ENCODE measurements at places on chromosomes 2 and 18. TPM values are rescaled to one million over a fixed set of nuclear protein-coding genes. Genes with fewer than 3 reads are reported as not detected.
A peak's percentile ranks its signal among the peaks of the same experiment; 100 is the strongest.

GRCh38 chr2:3173031-3173430 lies 204.6 kb downstream of the EIPR1 start:
- no peak overlapping the region for H3K27ac ChIP-seq
- H3K4me1 ChIP-seq: no peaks in the 10 kb centered on the region
- H3K36me3 ChIP-seq: no peaks in the 10 kb centered on the region
- no peak for DNase-seq
- H3K4me3 ChIP-seq: no peak overlapping the region

DNA sequence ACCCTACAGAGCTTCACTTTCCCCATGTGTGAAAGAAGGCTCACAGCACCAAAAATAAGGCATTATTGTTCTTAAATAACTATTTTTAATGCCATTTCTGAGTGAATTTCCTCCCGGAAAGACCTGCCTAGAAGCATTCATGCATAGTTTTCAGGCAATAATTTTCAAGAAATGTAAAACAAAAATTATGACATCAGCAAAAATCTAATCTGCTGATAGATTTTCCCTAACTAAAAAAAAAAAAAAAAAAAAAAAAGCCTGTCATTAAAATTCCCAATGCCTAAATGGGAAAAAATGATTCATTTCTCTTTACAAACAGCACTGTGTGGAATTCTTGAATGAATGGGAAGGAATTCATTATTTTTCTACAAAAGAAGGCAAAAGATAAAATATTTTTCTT lies 35.4 kb downstream of the ABCB11 start:
- no peaks in the 10 kb centered on the region for H3K27me3 ChIP-seq
- H3K4me3 ChIP-seq: no peak overlapping the region
- no peak overlapping the region for H3K27ac ChIP-seq

GRCh38 chr18:56402872-56403516 lies 235.4 kb downstream of the TXNL1 start:
- H3K4me3 ChIP-seq: no peak overlapping the region
- no peaks in the 10 kb centered on the region for H3K27me3 ChIP-seq
- no peak for DNase-seq
- no peaks in the 10 kb centered on the region for H3K36me3 ChIP-seq
- H3K4me1 ChIP-seq: no peaks in the 10 kb centered on the region

The UGT1A3 gene
- total RNA-seq: not detected

DNA sequence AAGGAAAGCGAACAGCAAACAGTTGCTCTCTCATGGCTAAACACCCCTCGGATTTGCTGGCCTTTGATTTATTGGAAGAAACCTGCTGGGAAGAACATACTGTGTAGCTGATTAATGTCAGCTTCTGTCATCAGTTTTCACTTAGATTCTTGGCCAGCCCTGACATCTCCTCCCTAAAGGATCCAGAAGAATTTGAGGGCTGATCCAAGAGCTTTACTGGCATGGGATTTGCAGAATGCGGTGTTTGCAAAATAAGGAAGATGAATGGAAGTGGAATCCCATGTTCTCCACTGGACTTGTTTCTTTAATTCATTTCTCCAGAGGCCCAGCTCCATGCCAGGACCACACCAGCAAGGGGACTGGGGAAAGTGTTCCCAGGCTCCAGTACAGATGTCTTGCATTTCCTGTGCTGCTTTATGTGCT lies 80.5 kb downstream of the RDH14 start:
- no peaks in the 10 kb centered on the region for H3K4me1 ChIP-seq
- H3K27ac ChIP-seq: peak overlapping the region; percentile 48
- H3K4me3 ChIP-seq: no peak overlapping the region
- no peaks in the 10 kb centered on the region for H3K36me3 ChIP-seq

DNA sequence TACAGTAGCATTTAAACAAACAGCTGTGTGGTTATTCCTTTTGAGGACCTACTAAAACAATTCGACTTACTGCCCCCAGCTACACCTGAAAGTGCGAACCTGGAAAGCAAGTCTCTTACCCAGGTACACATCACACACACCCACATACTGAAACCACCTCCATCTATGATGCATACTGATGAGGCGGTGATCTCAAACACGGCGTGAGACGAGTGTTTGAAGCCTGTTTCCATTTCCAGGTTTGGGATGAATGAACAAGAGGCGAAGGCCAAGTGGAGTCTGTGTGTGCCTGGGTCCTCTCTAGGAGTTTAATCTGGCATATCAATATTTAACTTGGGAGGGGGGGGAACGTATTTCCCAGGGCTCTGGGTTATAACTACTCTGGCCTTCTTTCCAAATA lies 1.6 kb downstream of the TMEM185B start:
- no peaks in the 10 kb centered on the region for H3K27me3 ChIP-seq
- DNase-seq: no peak
- peak overlapping the region; percentile 16 for H3K4me3 ChIP-seq
- H3K36me3 ChIP-seq: peaks cover 13% of the 10 kb centered on the region
- H3K4me1 ChIP-seq: peaks cover 25% of the 10 kb centered on the region

The SMIM21 gene
- total RNA-seq: not detected

DNA sequence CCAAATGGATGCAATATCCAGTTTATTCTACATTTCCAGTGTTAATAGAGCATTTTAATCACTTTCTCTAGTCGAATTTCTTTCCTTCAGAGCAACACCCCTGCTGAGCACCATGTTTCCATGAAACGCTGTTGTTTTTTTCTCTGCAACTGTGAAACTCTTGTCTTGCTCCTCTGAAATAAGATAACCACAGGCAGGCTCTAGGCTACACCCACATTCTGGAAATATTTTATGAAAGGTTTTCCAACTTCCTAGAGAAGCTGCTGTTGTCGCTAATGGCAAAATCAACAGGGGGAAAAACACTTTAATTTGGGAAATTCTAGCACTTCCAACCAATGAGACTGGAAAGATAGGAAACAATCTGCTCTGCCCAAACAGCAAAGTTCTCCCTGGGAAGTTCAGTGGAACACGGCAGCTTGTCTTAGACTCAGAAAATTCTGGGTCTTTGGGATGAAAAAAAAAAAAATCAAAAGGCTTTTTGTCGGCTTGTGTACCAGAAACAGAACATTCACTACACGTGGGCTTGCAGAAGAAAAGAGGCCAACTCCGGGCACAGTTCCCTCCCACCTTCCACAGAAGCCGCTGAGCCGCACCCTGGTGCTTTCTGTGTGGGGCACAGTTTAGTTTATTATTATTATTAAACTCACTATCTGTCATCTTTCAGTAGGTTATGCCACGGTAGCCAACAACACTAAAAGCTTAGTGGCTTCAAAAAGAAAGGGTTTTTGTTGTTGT lies 98.7 kb downstream of the MMADHC start:
- DNase-seq: no peak
- H3K4me3 ChIP-seq: no peak overlapping the region
- H3K4me1 ChIP-seq: no peaks in the 10 kb centered on the region
- H3K36me3 ChIP-seq: no peaks in the 10 kb centered on the region
- H3K27me3 ChIP-seq: no peaks in the 10 kb centered on the region

- H3K4me3 ChIP-seq: no peak overlapping the region
- peaks cover 56% of the 10 kb centered on the region for H3K4me1 ChIP-seq
- H3K27me3 ChIP-seq: no peaks in the 10 kb centered on the region
- DNase-seq: no peak
- peak overlapping the region; percentile 77 for H3K27ac ChIP-seq
Observed at GRCh38 chr18:58542426-58543159, 86.3 kb downstream of the ALPK2 start.

GRCh38 chr2:196219671-196220070 lies 48.3 kb upstream of the STK17B start:
- no peaks in the 10 kb centered on the region for H3K4me1 ChIP-seq
- no peak overlapping the region for H3K27ac ChIP-seq
- no peaks in the 10 kb centered on the region for H3K27me3 ChIP-seq

DNA sequence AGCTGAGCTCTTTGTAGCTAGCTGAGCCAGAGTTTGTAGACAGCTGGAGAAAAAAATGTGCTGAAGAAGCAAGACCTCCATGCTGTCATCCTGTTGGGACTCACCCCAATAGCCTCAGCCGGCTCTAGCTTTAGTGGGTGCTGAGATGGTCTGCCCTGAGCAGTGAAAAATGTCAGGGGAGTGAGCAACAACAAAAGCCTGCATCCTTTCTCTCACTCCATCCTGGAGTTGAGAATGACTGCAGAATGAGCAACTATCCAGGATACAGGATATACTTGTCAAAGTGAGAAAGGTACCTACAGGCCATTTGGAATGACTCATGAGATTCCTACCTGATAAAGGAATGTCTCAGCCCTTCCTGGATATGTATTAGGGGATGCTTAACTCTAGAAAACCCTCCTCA lies 146.1 kb upstream of the DLX2 start:
- no peak for DNase-seq
- H3K4me1 ChIP-seq: no peaks in the 10 kb centered on the region

DNA sequence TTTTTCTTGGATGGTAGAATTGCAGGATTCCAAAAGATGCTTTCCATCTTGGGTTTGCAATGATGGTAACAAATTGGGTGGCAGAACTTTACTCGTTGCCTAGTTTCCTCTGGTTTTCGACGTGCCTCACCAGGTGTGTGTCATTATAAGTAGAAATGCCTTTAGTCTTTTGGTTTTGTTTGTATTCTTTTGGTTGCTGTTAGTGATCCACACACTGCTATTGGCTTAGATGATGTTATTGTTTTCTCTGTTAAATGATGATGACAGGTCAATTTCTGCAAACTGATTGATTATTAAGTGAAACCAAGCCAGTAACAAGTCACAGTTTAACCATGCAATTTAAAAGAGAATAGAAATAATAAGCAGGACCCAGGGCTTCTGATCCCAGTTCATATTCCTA lies 6.1 kb upstream of the LAMA3 start:
- H3K36me3 ChIP-seq: no peaks in the 10 kb centered on the region
- H3K27me3 ChIP-seq: peaks cover 6% of the 10 kb centered on the region
- no peak for DNase-seq
- H3K4me3 ChIP-seq: no peak overlapping the region
- no peaks in the 10 kb centered on the region for H3K4me1 ChIP-seq
- H3K27ac ChIP-seq: no peak overlapping the region

DNA sequence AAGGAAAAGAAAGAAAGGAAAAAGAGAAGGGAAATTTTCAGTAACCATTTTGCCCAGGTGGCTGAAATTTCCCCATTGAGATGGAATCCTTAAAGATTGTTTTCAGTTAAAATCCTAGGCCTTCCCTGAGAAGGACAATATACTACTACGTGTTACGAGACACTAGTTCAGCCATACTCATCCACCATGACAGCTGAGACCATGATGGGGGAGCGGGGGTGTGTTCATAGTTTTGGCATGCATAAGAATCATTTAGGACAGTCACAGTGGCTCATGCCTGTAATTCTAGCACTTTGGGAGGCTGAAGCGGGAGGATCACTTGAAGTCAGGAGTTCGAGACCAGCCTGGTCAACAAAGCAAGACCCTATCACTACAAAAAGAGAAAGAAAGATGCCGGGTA lies 28.0 kb downstream of the PLA2R1 start:
- H3K4me3 ChIP-seq: no peak overlapping the region
- H3K4me1 ChIP-seq: peaks cover under 1% of the 10 kb centered on the region
- H3K27ac ChIP-seq: no peak overlapping the region
- no peaks in the 10 kb centered on the region for H3K36me3 ChIP-seq
- H3K27me3 ChIP-seq: no peaks in the 10 kb centered on the region

- peak overlapping the region; percentile 96 for H3K27ac ChIP-seq
- no peaks in the 10 kb centered on the region for H3K27me3 ChIP-seq
- peaks cover 76% of the 10 kb centered on the region for H3K4me1 ChIP-seq
- no peak for DNase-seq
- peak overlapping the region; percentile 6 for H3K4me3 ChIP-seq
- H3K36me3 ChIP-seq: peaks cover 11% of the 10 kb centered on the region
Observed at GRCh38 chr2:241505086-241505780, 3.2 kb downstream of the STK25 start.

- H3K4me3 ChIP-seq: no peak overlapping the region
- H3K36me3 ChIP-seq: no peaks in the 10 kb centered on the region
- H3K4me1 ChIP-seq: peaks cover 7% of the 10 kb centered on the region
- DNase-seq: no peak
- no peaks in the 10 kb centered on the region for H3K27me3 ChIP-seq
- no peak overlapping the region for H3K27ac ChIP-seq
Observed at GRCh38 chr18:48868468-48869466, 82.0 kb downstream of the SMAD7 start.

The UGT1A5 gene
- not detected for total RNA-seq

DNA sequence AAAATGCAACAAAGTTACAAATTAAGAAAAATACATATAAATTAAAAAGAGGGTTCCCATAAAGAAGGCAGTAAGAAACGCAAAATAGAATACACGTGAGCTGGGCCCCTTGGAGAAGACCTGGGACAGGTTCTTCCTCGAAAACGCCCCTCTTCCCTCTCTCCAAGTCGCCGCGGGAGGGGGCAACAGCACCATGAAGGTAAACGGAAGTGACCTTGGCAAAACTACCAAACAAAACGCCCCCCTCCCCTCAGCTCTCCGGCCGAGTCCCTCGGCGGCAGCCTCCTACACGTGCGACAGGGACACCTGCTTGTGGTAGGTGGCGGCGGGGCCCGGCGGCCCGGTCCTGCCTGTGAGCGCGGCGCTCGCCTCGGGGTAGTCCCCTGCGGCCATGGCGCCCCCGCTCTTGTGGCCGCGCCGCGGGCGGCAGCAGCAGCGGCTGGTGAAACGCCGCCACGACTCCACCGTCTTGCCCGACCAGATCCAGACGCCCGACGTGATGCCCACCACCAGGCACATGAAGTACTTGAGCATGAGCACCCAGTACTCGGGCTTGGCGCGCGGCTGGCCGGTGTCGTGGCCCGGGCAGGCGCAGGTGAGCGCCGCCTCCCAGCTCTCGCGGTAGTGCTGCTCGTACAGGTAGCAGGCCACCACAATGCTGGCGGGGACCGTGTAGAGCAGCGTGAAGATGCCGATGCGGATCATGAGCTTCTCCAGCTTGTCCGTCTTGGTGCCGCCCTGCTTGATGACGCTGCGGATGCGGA lies 2.8 kb downstream of the FZD5 start:
- no peak overlapping the region for H3K4me3 ChIP-seq
- DNase-seq: no peak
- no peaks in the 10 kb centered on the region for H3K36me3 ChIP-seq
- H3K4me1 ChIP-seq: peaks cover 29% of the 10 kb centered on the region
- no peaks in the 10 kb centered on the region for H3K27me3 ChIP-seq
- no peak overlapping the region for H3K27ac ChIP-seq

- DNase-seq: no peak
- H3K4me1 ChIP-seq: no peaks in the 10 kb centered on the region
- H3K27me3 ChIP-seq: no peaks in the 10 kb centered on the region
- no peaks in the 10 kb centered on the region for H3K36me3 ChIP-seq
- H3K27ac ChIP-seq: no peak overlapping the region
Observed at GRCh38 chr2:40102447-40102846, 323.4 kb upstream of the THUMPD2 start.

DNA sequence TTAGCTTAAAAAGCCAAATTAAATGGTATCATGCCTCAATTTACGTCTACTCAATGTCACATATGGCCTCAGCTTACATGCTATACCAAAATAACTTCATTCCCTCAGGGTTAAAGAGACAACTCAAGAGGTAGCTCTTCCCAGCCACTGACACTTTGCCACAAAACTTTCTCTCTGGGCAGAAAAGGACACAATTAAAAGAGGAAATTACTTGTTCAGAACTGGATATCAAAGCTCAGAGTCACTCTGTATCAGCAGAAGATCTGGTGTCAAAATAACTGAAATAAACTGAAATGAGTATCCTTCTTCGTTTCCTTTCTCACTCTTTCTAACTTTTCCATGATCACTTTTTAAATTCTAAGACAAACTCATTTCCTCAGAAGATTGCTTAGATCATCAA lies 108.7 kb downstream of the ZNF521 start:
- no peaks in the 10 kb centered on the region for H3K4me1 ChIP-seq
- no peaks in the 10 kb centered on the region for H3K36me3 ChIP-seq
- H3K27ac ChIP-seq: no peak overlapping the region

GRCh38 chr2:28047681-28048080 lies 157.2 kb downstream of the BABAM2 start:
- no peak for DNase-seq
- H3K36me3 ChIP-seq: no peaks in the 10 kb centered on the region
- H3K4me3 ChIP-seq: no peak overlapping the region
- no peaks in the 10 kb centered on the region for H3K27me3 ChIP-seq

The NEU2 gene
- total RNA-seq: not detected
